Smooth muscle cell of trachea (primary cell): ENCODE measurements at places on chromosomes 1 and 21. TPM values are rescaled to one million over a fixed set of nuclear protein-coding genes. Genes with fewer than 3 reads are reported as not detected.

The OPRD1 gene
- under 0.01 TPM in 1 of 2 replicates, not detected in the other for total RNA-seq

The MFAP2 gene
- 16.9 and 26.5 TPM in 2 replicates for total RNA-seq

The SMYD2 gene
- total RNA-seq, result 31.3 and 40.9 TPM in 2 replicates

The APOBEC4 gene
- total RNA-seq, result not detected in 2 replicates

The CDK18 gene
- total RNA-seq, result 1.3 TPM in 1 of 2 replicates, not detected in the other

The AADACL4 gene
- total RNA-seq, result not detected in 2 replicates

The LCE2C gene
- not detected in 2 replicates for total RNA-seq

The PGLYRP3 gene
- not detected in 2 replicates for total RNA-seq

The GJA9 gene
- total RNA-seq, result under 0.01 TPM in 1 of 2 replicates, not detected in the other

The CYP4A11 gene
- total RNA-seq, result not detected in 2 replicates

The SLC2A5 gene
- total RNA-seq, result 2.0 and 13.2 TPM in 2 replicates

The BRINP3 gene
- not detected in 2 replicates for total RNA-seq

The OR6P1 gene
- not detected in 2 replicates for total RNA-seq

The C4BPA gene
- not detected in 2 replicates for total RNA-seq

The ASPM gene
- total RNA-seq, result 2.0 and 60.8 TPM in 2 replicates

The LAX1 gene
- total RNA-seq, result not detected in 2 replicates

The RHBG gene
- total RNA-seq, result not detected in 2 replicates

The ZMYND12 gene
- total RNA-seq, result 0.29 and 2.6 TPM in 2 replicates

The HSD3B1 gene
- not detected in 2 replicates for total RNA-seq

The GPR137B gene
- total RNA-seq, result 7.4 and 17.9 TPM in 2 replicates

The PRDM2 gene
- 10.3 and 14.8 TPM in 2 replicates for total RNA-seq

The KCNE2 gene
- total RNA-seq, result not detected in 2 replicates

The TEX38 gene
- 0.29 TPM in 1 of 2 replicates, not detected in the other for total RNA-seq

The ACKR1 gene
- total RNA-seq, result not detected in 2 replicates

The ATP1A2 gene
- 0.58 and 5.8 TPM in 2 replicates for total RNA-seq

The WDR3 gene
- 12.7 and 18.2 TPM in 2 replicates for total RNA-seq

The PDZK1IP1 gene
- total RNA-seq, result 0.50 TPM in 1 of 2 replicates, not detected in the other

The IGSF9 gene
- total RNA-seq, result not detected in 2 replicates

The COL18A1 gene
- 69.7 and 128 TPM in 2 replicates for total RNA-seq

The SPRR2B gene
- not detected in 2 replicates for total RNA-seq

The ABCD3 gene
- 39.7 and 43.3 TPM in 2 replicates for total RNA-seq

The RNPC3 gene
- 5.8 and 6.1 TPM in 2 replicates for total RNA-seq

The PRR9 gene
- total RNA-seq, result not detected in 2 replicates

The PLA2G2F gene
- total RNA-seq, result not detected in 2 replicates

The PERM1 gene
- total RNA-seq, result under 0.01 TPM in 1 of 2 replicates, not detected in the other

The ZSCAN20 gene
- 13.1 and 19.8 TPM in 2 replicates for total RNA-seq

The CXADR gene
- 1.2 and 2.2 TPM in 2 replicates for total RNA-seq

The ATP1A4 gene
- not detected in 2 replicates for total RNA-seq

The SLC25A34 gene
- total RNA-seq, result 0.58 and 2.6 TPM in 2 replicates

The KRTAP19-1 gene
- not detected in 2 replicates for total RNA-seq

The KIF14 gene
- total RNA-seq, result 0.83 and 16.0 TPM in 2 replicates

The LCE3E gene
- not detected in 2 replicates for total RNA-seq

The ROR1 gene
- 9.7 and 21.2 TPM in 2 replicates for total RNA-seq

The MPL gene
- total RNA-seq, result not detected in 2 replicates

The SPRR2F gene
- not detected in 2 replicates for total RNA-seq

The OR2T4 gene
- total RNA-seq, result not detected in 2 replicates

The GSTM5 gene
- 6.4 and 34.2 TPM in 2 replicates for total RNA-seq

The FAM229A gene
- total RNA-seq, result 1.6 and 2.3 TPM in 2 replicates

The UBL4B gene
- total RNA-seq, result under 0.01 TPM in 1 of 2 replicates, not detected in the other

The TRABD2B gene
- total RNA-seq, result 0.17 TPM in 1 of 2 replicates, not detected in the other

The ATP5PB gene
- total RNA-seq, result 216 and 440 TPM in 2 replicates

The CELA3B gene
- not detected in 2 replicates for total RNA-seq

The SNX7 gene
- 46.5 and 54.0 TPM in 2 replicates for total RNA-seq

The ADAMTS5 gene
- 8.3 and 9.3 TPM in 2 replicates for total RNA-seq

The TBX15 gene
- total RNA-seq, result under 0.01 TPM in 1 of 2 replicates, not detected in the other

The CA6 gene
- not detected in 2 replicates for total RNA-seq
